NCI-H345 (cell line): ENCODE measurements at places on chromosomes 12 and 14.

- DNase-seq = no peak
Observed at GRCh38 chr12:50059440-50060119, 2.2 kb downstream of the ASIC1 start.

DNA sequence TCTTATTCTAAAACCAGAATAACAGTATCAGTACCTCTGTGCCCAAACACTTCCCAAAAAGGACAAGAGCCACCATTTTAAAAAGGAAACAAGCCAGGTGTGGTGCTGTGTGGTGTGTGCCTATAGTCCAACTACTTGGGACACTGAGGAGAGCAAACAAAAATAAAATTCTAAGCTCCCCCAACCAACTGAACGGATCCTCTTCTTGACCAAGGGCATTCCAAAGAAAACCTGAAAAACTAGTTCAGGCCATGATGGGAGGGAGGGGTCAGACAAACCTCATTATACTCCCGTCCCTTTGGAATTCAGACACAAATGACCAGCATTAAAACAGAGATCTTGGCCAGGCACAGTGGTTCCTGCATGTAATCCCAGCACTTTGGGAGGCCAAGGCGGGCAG lies 20.5 kb downstream of the SLC11A2 start:
- no peak for DNase-seq

DNA sequence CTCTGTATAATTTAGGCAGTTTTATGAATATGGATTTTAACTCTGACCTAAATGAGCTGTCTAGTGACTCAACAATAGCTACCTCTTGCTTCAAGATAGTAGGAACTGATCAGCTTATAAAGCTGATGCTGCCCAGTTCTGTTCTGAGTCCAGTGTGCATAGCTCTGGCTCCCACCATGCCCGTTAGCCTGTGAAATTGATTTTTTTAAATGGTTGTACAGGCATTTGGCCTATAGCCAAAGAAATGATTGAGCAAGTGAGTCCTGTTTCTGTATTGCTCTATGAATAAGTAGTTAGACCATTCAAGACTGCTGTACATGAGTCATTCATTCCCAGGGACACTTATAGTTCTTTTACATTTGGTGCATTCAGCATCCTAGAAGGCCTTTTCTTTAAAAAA lies 36.4 kb downstream of the SAMD4A start:
- no peak for DNase-seq

GRCh38 chr12:115209230-115209629 lies 525.3 kb upstream of the TBX3 start:
- DNase-seq = no peak

DNA sequence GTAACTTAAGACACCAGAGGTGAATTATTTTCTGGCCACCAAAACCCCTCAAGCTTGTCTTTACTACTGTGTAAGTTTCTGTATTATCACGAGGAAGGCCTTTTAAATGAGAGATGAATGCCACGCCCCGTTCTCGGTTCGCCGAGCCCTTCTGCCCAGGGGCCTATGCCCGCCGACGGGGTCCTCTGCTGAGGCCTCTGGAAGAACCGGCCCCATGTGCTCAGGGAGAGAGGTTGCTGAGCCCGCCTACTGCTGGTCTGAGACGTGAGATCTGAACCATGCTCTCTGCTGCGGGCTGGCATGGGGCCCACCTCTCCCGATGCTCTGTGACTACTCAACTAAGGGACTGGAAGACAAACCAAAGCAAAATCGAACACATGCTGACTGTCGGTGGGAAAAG lies 21.0 kb downstream of the AMN start:
- DNase-seq = no peak

- DNase-seq = no peak
Observed at GRCh38 chr12:69824028-69824427, 999 bp upstream of the MYRFL start.

DNA sequence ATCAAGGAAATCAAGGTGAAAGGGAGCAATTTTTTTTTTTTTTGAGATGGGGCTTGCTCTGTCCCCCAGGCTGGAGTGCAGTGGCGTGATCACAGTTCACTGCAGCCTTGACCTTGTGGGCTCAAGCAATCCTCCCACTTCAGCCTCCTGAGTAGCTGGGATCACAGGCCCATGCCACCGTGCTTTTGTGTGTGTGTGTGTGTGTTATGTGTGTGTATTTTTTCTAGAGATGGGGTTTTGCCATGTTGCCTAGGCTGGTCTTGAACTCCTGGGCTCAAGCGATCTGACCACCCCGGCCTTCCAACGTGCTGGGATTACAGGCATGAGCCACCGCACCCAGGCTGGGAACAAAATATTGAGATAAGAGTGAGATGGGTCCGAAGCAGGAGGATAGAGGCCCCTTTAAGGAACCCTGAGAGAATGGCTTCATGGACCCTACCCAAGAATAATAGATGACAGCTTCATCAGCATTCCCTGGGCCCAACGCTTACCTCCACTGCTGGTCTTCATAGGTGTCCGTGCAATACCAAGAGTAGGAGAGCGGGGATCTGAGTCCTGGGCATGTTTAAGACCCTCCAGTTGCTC lies 1.0 kb downstream of the CDCA3 start:
- DNase-seq = no peak

DNA sequence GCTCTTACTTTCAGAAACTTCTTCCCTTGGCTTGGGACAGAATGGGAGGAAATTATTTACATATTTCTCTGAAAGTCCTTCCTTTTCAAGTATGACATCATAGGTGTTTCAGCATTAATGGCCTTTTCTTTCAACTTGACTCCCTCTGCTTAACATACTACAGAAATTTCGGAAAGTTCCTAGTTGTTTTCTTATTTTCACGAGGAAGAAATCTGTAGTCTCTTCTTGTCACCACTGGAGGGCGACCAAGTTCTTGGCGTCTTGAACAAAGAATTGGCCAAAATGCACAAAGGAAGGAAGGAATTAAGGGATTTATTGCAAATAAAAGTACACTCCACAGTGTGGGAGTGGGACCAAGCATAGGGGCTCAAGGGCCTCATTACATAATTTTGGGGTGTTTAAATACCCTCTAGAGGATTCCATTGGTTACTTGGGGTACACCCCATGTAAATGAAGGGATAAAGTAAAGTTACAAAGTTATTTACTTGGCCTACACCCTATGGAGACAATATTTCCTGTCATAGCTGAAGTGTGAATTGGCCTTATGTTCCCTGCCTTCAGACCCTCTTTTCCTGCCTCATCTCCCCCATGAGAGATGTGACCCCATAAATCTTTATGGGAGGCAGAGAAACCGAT lies 70.4 kb downstream of the RPL10L start:
- DNase-seq = peak; percentile 1

GRCh38 chr12:10364815-10365622 lies 24.8 kb downstream of the KLRK1 start:
- peak; percentile 84 for DNase-seq

DNA sequence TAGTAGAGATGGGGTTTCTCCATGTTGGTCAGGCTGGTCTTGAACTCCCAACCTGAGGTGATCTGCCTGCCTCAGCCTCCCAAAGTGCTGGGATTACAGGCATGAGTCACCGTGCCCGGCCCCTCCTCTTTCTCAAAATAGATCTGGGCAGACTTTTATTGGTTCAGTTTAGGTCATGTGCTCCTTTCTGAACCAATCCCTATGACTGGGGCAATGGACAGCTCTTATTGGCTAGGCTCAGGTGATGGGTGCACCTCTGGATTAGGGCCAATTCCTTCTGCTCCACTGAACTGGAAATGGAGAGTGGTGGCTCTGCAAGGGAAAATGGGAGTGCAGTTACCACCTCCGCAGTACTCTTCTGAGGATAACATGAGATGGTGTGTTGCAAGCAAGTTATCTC lies 6.2 kb upstream of the ATP6V0A2 start:
- DNase-seq = peak; percentile 25

GRCh38 chr12:1580526-1580925 lies 13.9 kb downstream of the FBXL14 start:
- no peak for DNase-seq

GRCh38 chr12:29546000-29546399 lies 48.5 kb upstream of the OVCH1 start:
- no peak for DNase-seq

- DNase-seq = no peak
Observed at GRCh38 chr12:119180380-119181040, 1.8 kb downstream of the HSPB8 start.

DNA sequence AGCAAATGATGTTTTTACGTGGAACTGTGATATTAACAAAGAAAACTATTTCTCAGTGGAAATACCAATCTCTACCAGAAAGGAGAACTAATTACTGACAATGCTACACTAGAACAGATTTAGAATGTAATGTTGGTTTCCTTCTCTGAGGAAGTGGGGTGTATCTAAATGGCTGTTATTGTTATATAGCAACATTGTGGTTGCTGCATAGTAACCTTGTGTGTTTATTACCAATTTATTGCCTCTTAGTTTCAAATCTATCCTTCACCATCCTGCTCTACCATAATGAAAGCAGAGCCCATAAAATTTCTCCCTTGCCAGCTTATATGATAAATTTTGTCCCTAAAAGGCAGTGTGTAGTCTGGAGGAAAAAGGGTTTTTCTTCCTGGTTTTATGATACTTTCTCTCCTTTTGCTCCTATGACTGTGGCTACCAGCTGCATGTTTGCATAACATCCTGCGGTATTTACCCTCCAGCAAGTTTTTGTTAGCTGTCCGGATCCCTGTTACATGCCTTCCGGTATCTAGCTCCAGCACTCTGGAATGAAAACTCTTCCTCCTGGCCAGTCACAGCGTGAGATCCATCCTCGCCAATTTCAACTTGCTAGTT lies 5.7 kb upstream of the KLRK1 start:
- no peak for DNase-seq

DNA sequence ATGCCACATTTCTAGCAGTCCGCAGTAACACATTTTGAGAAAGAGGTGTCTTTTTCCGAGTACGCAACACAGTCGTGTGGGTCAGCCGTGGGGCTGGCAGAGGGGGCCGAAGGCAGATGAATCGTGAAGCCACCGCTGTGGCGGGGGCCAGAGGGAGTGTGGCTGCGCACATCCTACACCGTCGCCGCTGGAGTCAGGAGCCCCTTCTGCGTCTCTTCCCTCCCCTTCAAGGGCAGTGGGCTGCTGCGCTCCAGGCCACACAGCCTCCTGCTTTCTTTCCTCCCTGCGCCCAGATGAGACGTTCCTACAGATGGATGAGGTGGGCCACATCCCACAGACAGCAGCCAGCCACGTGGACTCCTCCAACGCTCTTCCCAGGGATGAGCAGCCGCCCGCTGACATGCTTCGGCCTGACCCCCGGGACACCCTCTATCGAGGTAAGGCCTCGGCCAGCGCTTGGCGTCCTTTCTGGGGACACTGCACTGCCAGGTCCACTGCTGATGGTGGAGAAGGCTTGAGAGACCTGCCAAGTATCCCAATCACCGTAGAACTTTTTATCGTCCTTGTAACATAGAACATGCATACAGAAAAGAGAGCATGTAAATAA lies 89.8 kb downstream of the B4GALNT3 start:
- DNase-seq = no peak

DNA sequence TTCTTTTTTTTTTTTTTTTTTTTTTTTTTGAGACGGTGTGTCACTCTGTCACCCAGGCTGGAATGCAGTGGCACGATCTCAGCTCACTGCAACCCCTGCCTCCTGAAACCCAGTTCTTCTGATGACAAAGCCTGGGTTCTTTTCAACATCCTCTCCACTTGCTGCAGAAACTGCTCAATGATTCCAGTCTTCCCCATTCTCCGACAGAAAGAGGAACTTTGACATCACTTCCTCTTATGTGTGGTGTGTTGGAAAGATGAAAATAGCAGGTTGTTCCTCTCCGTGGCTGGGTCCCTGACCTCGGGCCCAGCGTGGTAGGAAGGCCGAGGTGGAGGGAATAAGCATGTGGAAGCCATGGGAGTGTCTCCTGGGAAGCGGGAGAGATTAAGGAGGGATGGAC lies 198.4 kb downstream of the PHETA1 start:
- DNase-seq = no peak

DNA sequence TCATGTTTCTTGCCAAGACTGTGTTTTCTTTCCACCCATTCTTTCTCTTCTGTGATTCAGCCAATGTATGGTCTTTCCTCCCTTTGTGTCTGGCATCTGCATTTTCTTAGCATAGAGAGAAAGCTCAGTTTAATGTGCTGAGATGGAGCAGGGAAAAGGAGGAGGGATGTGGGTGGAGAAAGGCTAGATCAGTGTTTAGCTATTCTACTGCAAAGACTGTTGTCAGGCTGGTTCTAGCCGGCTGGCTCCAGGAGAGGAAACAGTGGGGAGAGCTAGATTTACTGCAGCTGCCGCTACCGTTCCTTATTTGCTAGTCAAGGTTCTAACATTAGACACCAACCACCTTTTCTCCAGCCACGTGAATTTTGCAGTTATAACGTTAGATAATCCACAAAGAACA lies 5.2 kb upstream of the RIMKLB start:
- peak; percentile 72 for DNase-seq

DNA sequence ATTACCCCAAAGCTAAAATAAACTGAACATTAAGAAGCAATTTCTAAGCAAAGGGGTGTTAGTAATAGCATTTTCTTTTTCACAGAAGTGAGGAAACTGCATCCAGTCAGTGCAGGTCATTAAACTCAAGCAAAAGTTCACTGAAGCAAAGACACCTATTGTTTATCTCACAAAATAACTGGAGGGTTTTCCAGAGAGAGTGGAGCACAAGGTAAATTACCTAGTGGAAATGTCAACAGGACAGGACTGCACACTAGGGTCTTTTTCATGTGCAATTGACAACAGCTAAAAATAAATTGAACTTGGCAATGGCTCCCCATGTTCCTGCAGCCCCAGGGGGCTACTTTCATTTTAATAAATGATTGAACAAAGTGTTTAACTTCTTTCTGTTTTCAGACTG lies 742.0 kb downstream of the GALC start:
- DNase-seq = peak; percentile 77
